ENCODE measurements at places on chromosomes 12 and 14.

DNA sequence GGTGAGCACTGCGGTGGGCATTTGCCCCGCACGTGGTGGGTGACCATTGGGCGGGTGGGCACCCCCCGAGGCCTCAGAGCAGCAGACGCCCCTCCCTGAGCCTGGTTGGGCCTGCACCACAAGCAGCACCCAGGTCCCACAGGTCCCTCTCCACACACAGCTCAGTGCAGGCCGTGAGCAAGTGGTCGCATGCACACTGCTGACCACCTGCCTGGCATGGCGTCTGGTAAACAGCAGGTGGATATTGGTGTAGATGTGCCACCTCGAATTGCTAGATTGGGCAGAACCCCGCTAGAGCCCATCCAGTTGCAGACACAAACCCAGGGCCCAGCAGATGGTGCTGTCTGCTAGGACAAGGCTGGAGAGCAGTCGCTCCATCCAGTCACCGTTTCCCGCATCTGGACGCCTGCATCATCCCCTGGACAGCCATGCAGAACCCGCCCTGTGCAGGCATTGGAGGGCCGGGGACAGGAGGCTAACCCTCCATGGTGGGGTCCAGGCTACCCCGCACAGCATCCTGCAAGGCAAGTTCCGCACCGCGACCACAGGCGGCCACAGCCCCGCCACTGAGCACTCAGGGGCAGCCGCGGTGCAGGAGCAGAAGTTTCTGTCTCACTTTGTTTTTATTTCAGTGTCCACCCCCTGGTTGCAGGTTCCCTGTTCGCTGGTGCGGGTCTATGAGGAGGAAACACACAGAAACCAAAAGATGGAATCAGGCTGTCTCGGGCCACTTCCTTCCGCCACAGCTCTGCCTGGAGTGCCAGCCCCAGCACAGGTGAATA is 45.6 kb upstream of the RIMBP2 start:
- peak; percentile 4 for DNase-seq

- no peak for DNase-seq
These were observed 1.4 kb downstream of the CHPT1 start for GRCh38 chr12:101698800-101699347.

DNA sequence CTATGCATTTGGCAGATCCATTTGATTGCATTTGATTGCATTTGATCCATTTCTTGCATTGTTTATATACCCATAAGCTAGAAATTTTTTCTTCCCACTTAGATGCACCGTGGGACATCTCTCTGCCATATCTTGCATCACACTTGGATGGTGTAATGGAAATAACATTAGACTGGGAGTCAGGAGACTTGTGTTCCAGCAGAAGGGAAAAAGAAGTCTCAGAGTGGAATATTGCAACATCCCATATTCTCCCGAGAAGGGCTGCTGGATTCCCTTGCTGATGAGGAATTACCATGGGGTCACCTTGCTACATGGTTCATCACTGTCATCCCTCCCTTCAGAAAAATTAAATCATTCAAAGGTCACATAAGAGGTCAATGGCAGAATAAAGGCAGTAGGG is 78.1 kb downstream of the KSR2 start:
- DNase-seq, result no peak

GRCh38 chr14:50620341-50620740 is 47.8 kb downstream of the SAV1 start:
- DNase-seq, result no peak

- DNase-seq, result no peak
These were observed 209.1 kb downstream of the BCL11B start for GRCh38 chr14:99062772-99063418.

DNA sequence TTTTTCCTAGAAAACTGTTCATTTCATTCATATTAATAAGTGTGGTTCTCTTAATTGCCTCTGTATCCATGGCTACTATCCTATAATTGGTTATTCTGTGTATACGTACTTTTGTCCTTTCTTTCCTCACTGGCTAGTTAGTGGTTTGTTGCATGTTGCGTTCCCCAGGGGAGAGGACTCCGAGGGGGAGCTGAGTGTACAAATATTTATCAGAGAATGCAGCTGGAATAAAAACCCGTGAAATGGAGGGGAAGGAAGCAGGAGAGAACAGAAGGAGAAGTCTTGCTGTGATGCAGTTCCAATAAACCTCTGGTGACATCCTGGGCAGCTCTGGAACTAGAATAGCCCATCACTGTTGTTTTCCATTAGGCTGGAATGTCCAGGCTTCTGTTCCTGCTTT is 117.1 kb upstream of the RGS6 start:
- no peak for DNase-seq
